CD8-positive, alpha-beta T cell (primary cell): ENCODE measurements at places on chromosomes 6 and 20.

- no peak for DNase-seq
These were observed 24.9 kb upstream of the SCUBE3 start for GRCh38 chr6:35188886-35189285.

DNA sequence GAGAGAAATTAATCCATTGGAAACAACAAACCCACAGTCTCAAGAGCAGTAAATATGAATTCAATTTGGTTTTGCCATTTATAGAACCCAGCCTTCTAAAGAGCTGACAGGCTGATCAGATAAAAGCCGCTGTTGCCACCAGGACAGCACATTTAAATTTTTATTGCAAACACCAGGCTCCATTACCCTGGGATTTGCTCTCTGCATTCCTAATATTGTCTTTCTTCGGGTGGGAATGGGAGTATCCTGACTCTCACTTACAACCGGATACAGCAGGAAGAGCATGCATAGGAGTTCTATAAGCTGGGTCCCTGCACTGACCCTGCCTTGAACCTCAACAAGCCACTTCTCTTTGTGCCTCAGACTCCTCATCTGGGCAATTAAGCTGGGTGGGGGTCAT, 142.9 kb downstream of the LRFN2 start:
- no peak for DNase-seq

- no peak for DNase-seq
These were observed 101.3 kb downstream of the MTHFD1L start for GRCh38 chr6:150966786-150967185.

DNA sequence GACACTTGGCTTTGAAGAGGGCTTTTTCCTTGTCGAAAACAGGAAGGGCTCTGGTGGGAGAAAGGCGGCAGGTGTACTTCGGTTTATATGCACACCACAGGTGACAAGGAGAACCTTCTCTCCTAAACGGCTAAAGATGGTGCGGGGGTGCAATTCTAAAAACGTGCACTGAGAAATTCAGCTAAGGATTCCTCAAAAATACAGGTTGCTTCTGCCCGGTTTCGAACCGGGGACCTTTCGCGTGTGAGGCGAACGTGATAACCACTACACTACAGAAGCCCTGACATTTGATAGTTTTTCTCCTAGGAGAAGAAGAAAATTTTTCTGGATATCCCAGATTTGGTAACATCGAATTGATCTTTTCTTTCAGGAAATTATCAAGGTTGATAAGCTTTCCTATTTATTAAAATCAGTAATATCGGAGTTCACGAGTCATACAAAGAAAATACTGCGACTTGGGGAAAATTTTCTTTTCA, 32.0 kb downstream of the POM121L2 start:
- DNase-seq: no peak
